ENCODE measurements at places on chromosomes 2 and 18. TPM values are rescaled to one million over a fixed set of nuclear protein-coding genes. Genes with fewer than 3 reads are reported as not detected.

Gene VIL1
- not detected for total RNA-seq

Gene TTN
- not detected for total RNA-seq

Gene CYRIA
- 1.00 TPM for total RNA-seq

Gene PLEK
- not detected for total RNA-seq

- H3K4me1 ChIP-seq = no peaks in the 10 kb centered on the region
- H3K27ac ChIP-seq = no peak overlapping the region
- H3K36me3 ChIP-seq = no peaks in the 10 kb centered on the region
These were observed 221.8 kb upstream of the OSR1 start for GRCh38 chr2:19580264-19580663.

GRCh38 chr2:201630577-201630976 is 12.7 kb downstream of the TMEM237 start:
- H3K27me3 ChIP-seq = no peaks in the 10 kb centered on the region
- DNase-seq = no peak
- no peak overlapping the region for H3K27ac ChIP-seq
- H3K36me3 ChIP-seq = peaks cover 74% of the 10 kb centered on the region

- H3K4me1 ChIP-seq = peaks cover 15% of the 10 kb centered on the region
- DNase-seq = peak; percentile 79
- no peaks in the 10 kb centered on the region for H3K36me3 ChIP-seq
- H3K27me3 ChIP-seq = peaks cover 7% of the 10 kb centered on the region
- no peak overlapping the region for H3K27ac ChIP-seq
These were observed 14.5 kb downstream of the PTPRN start for GRCh38 chr2:219294356-219295351.

DNA sequence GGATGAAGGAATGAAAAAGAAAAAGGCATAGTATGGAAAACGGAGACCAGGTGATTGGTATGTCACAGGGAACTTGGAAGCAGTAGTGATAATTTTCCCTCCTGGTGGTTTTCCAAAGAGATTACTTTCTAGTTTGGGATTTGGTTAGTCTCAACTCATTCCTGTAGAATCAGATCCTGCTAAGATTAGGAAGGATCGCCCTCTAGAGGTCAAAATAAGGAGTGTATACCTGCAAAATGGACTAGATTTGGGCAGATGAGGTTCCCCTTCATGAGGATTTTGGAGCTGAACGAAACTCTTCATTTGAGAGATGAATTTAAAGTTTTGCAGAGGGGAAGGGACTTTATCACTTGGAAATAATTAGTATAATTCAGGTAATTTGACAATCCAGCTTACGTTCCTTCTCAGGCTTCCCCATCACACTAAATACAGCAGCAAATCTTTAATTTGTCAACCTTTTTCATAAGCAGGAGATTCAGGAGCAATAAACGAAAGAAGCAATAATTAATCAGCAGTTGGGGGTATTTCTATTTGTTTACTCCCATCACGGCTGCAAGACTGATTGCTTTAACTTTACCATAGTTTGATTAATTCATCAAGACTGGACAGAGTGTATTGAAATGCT is 65.2 kb downstream of the CCDC195 start:
- no peak overlapping the region for H3K4me3 ChIP-seq
- DNase-seq = no peak
- H3K27ac ChIP-seq = no peak overlapping the region
- no peaks in the 10 kb centered on the region for H3K27me3 ChIP-seq

Data from SJSA1 (cell line).